Naive thymus-derived CD8-positive, alpha-beta T cell (primary cell): ENCODE measurements at places on chromosomes 11 and 22.

GRCh38 chr11:88303037-88303436, 34.5 kb downstream of the CTSC start:
- DNase-seq = no peak

DNA sequence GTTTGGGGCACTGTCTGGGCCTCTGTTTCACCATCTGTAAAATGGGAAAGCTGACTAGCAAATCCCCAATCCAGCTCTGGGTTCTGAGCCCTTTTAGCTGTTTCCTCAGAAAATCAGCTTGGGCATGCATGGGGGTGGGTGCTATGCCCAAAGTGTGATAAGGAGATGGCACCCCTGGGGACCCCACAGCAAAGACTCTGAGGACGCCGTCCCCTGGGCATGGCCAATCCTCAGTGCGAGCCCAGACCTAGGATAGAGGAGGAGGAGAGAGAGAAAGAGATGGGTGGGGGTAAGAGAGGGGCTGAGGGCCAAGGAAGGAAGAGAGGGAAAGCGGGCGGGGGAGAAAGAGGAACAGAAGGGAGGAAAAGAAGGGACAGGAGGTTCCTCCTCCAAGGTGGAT, 31.8 kb downstream of the TPBGL start:
- DNase-seq = no peak

GRCh38 chr11:80727315-80727714, 1286.5 kb upstream of the TENM4 start:
- DNase-seq = no peak

- DNase-seq = no peak
These were observed 75.6 kb downstream of the SHANK2 start for GRCh38 chr11:71176812-71177211.

DNA sequence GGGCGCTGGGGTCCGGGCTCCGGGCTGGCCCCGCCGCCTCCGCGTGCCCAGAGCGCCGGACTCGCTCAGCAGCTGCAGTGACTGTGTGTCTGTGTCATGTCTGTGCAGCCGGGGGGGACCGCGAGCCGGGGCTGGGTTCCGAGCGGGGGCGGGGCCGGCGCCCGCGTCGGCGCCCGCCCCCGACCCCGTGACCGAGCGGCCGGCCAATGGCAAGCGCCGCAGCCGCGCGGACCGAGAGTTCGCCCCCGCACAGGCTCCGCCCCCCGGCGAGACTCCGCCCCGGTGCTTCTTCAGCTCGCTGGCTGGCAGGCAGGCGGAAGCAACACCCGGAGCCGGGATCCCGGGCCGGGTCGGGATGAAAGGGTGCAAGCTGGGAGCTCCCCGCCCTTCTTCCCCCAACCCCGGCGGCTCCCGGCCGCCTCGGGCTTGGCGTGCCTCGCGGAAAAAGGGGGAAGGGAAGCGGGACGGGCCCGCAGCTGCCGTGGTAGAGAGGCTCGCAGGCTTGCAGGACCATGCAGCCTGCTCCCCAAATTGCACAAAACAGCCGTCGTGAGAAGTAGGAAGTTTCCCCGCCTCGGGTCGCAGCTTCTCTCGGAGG, 750 bp upstream of the LARGE1 start:
- DNase-seq = peak; percentile 83

DNA sequence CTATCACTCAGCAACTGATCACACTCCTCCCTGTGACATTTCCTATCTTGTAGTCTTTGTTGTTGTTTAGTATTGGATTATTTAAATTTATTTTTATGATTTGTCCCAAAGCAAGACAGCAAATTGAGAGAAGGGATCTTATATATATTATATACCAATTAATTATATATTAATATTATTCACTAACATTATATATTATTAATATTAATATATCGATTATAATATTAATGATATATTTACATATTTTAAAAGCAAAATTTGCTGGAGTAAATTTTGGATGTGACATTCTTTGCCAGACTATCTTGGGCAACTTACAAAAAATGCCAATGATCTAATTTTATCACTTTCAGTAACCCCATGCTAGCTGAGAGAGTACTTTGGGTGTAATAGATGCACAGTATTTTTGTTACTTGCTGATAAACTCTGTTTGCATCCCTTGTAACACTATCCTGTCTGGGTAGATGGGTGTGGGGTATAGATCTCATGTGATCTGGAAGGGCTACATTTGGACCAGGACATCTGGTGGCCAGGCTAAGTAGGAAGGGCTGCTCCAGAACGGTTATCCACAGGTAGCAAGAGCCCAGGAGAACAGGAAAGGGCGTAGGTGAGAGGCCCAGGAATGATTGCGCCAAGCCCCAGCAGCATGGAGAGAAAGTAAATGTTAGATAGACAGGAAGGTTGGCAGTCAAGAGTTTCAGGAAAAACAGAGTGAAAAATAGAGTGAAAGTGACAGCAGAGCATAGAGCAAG, 608.6 kb upstream of the KIRREL3 start:
- DNase-seq = no peak

- DNase-seq = no peak
These were observed 1.5 kb downstream of the MAFF start for GRCh38 chr22:38203090-38203810.

DNA sequence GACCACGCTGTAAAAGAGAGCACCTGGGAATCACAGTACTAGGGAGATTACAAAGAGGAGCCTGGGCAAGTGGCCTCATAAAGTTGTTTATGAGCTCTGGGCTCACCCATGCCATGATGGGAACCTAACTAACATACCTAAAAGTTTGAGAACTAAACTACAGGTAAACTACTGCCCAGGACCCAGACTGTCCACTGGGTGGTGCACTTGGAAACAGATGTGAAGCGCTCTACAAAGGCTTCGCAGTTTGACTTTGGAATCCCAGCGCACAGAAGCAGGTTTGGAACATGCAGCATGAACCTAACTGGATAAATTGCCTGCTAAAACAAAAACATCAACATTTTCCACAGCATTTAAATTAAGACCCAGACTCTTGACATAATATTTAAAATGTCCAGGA, 418.6 kb downstream of the FAM181B start:
- no peak for DNase-seq

GRCh38 chr22:19522881-19523239, 1.4 kb downstream of the CLDN5 start:
- DNase-seq = no peak

GRCh38 chr22:37608477-37609239, at the start of gene GGA1:
TSS of gene GGA1 (plus strand) at chr22:37608834. CDS start at chr22:37608861, 27 bp downstream.
- DNase-seq = peak; percentile 98

DNA sequence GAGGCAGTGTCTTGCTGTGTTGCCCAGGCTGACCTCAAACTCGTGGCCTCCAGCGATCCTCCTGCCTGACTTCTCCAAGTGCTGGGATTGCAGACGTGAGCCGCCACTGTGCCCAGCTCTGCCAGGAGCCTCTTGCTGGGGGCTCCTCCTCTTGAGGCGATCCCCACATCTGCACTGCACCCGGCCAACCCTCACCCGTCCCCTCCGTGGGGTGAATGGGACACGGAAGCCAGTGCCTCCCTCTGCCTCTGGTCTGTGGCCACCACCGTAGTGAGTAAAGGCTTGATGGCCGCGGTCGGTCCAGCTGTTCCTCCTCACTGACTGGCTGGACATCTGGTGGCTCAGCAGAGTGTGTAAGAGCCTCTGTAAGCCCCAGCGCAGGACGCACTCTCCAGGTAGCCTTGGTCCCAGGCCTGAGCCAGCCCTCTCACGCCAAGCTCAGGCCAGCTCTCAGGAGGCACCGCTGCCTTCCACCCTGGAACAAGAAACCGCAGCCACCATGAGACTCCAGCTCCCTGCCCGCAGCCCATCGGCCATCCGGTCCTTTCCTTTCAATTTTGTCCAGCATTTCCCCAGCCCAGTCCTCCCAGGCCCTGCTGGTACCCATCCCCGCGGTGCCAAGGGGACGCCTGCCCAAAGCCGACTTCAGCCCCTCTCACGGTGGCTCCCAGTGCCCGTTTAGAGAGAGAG, 100.3 kb downstream of the BRD1 start:
- DNase-seq = no peak

- DNase-seq = no peak
These were observed 107.3 kb downstream of the PDE3B start for GRCh38 chr11:14750911-14751310.

- no peak for DNase-seq
These were observed 19.2 kb upstream of the OR56A3 start for GRCh38 chr11:5922749-5923426.

DNA sequence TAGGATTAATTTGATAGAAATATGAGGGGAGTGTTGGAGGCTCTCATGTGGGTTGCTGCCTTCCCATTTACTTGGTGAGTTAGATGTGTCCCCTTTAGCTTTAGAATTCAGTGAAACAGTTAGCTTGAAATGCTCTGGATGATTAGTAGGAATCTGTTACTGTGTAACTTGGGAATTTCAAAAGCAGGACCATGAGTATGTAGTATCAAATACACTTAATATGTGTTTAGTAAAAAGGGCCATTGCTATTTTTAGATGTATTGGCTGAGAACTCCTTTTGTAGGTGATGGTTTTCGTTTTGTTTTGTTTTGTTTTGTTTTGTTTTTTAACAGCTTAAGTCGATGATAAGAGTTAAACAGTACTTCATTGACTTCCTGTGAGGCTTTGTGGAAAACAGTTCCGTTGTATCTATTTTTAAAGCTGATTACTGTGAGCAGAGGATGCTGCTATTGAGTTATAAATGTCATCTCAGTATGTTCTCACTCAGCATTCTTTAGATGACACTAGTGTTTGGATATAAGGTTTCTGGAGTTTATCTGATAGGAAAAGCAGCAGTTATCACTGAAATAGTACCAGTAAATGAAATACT, 53.5 kb downstream of the MCAM start:
- peak; percentile 31 for DNase-seq

DNA sequence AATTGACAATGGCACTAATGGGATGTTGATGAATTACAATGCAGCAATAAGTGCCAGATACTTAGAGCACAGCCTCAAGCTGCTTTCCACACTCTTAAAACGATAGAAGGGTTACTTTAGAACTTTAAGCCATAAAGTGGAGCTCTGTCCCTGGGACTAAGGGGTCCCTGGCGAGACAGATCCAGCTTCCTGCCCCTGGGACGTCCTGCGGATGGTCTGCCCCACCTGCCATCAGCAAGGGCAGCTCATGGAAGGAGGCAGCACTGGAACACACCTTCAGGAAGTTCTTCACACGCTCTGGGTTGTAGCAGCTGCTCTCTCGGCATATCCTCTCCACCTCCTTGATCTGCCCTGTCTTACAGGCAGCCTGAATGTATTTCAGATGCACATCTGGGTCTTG, 45.1 kb upstream of the SLC25A1 start:
- DNase-seq = no peak

DNA sequence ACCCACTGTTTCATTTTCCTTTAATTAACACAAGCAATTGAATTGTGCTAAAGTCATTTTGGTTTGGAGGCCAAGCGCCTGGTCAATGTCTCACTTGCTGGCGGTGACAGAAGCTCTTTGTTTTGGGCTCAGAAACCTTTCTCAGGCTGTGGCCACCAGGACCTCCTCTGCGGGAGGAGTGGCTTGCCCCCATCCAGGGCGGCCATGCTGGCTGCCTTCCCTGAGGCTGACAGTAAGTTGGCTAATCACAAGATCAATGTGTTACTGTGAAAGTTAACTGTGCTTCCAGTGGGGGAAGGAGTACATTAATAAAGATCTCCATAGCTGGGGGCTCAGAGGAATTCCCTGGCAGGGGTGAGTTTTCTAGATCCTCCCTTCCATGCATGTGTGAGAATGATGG, 1074.5 kb downstream of the NTM start:
- DNase-seq = no peak

DNA sequence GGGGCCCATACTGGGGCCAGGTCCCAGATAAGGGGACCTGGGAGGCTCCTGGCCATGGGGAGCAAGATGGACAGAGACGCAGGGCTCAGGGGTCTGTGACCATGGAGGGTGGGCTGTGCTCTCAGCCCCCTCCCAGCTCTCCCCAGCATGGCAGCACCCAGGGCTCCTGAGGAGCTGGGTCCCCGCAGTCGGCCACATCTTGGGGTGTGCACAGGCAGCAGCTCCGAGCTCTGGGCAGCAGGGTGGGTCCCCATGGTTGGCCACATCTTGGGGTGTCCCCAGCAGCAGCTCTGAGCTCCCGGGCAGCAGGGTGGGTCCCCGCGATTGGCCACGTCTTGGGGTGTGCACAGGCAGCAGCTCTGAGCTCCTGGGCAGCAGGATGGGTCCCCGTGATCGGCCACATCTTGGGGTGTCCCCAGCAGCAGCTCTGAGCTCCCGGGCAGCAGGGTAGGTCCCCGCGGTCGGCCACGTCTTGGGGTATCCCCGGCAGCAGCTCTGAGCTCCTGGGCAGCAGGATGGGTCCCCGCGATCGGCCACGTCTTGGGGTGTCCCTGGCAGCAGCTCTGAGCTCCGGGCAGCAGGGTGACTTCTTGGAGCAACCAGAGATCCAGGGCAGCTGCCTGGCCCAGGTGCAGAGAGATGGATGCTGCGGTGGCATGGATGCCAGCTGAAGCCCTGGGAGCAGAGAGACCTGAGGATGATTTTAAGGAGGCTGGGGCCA, 18.3 kb upstream of the MUC5B start:
- no peak for DNase-seq

DNA sequence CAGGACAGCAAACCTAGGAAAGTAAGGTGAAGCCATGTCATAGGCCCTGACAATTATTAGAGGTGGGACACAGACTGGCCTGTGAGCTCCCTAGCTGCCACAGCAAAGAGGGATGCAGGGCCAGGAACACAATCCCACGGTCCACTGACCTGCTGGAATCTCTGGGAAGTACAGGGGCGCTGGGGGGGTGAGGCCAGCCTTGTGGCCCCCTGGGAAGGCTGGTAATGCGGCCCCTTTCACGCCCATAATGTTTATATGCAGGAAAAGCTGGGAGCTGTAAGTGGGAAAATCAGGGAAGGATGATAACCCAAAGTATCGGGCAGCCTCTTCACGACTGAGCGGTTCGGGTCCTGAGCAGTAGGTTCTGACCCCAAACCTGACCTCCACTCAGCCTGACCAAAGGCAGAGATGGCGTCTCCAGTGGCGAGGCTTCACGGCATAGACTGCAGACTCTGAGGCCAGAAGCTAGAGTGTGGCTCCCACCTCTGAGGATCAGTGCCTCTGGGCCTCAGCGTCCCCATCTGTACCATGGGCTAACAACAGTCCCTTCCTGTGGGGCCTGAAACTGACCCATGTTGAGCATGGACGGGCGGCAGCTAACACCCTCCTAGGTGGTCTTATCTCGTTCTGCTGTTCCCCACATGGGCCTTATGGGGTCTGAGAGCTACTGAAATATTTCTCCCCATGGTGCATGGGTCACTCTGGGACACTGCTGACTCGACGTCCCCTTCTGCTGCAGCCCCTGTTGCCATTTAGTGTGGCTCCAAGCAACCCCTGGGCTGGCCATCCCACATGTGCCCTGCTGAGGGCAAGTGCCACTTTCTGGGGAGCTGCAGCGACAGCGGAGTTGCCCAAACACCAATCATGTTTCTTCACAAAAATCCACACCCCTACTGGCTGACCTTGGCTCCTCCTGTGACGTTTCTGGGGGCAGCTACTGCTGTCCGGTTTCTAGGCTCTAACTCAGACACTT, 101.8 kb downstream of the PHF21B start:
- no peak for DNase-seq
